RPMI7951 (cell line): ENCODE measurements at places on chromosomes 1 and 21. TPM values are rescaled to one million over a fixed set of nuclear protein-coding genes. Genes with fewer than 3 reads are reported as not detected.

GRCh38 chr1:234866007-234866866 lies 256.3 kb upstream of the IRF2BP2 start:
- peak; percentile 94 for DNase-seq

DNA sequence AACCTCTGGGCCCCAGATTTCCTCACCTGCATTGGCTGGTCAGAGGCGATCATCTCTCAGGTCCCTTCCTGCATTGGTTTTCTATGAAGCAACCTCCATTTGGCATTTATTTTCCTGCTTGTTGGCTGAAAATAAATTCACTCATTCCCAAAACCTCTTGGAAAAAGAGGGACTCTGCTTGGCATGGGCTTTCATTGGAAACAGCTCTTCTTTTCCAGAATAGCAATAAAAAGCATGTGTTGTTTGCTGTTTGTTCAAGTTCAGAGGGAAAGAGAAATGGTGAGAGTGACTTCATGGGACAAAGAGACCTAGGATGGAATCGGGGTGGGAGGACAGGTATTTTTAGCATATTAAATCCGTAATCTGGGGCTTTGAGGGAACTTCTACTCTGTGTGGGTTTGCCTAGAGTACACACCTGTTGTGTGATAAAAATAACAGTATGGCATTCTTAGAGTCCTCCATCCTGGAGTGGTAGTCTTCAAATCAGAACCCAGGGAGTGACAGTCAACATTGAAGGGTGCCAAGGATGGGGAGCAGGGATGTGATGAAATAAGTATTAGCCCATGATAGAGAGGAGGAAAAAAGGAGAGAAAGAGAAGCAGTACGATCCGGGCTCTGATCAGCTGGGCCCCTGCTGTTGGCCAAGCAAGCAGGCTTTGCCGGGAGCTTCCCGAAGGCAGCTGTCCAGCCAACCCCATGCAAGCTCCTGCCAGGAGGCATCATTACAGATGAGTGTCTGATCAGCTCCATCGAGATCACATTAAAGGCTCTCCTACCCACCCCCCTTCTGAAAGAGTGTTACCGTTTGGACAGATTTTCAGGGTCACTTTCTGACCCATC lies 131.9 kb upstream of the NFIA start:
- DNase-seq, result no peak

DNA sequence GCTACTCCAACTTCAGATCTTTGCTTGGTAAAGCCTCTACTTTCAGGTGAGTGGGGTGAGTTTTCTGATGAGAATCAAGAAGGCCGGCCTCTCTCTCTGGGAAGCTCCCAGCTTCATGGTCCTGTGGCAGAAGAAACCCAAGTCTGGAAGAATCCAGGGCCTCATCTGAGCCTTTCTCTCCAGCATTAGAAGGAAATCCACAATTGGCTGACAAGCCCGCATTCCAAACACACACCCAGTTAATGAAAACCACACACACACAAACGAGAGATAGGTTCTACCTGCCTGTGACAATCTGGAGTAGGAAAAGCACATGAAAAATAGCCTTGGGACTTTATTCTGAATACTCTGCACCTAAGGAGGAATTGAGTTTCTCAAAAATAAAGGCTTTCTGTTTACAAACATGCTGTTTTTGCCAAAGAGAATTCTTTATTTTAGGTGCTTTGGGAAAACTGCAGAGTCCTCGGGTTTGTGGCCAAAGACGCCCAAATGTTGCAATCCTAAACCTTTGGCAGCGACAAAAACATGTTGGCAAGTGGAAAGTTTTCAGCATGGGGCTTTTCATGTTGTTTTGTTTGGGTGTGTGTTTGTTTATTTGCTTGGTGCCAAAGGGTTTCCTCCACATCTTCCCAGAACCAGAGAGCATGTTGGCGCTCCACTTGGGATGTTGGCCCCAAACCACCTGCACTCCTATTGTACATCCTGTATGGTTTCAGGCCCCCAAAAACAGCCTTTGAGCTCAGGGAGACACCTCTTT lies 216.2 kb downstream of the SETD4 start:
- DNase-seq, result no peak

- no peak for DNase-seq
These were observed 82.4 kb upstream of the POU3F1 start for GRCh38 chr1:38128926-38129453.

The MAP3K21 gene
- total RNA-seq, result under 0.01 TPM in 1 of 2 replicates, not detected in the other

The WLS gene
- total RNA-seq, result 51.6 and 77.6 TPM in 2 replicates

The KCNT2 gene
- total RNA-seq, result not detected in 2 replicates
